Retinal pigment epithelial cell (primary cell): ENCODE measurements at places on chromosomes 6 and 20.

DNA sequence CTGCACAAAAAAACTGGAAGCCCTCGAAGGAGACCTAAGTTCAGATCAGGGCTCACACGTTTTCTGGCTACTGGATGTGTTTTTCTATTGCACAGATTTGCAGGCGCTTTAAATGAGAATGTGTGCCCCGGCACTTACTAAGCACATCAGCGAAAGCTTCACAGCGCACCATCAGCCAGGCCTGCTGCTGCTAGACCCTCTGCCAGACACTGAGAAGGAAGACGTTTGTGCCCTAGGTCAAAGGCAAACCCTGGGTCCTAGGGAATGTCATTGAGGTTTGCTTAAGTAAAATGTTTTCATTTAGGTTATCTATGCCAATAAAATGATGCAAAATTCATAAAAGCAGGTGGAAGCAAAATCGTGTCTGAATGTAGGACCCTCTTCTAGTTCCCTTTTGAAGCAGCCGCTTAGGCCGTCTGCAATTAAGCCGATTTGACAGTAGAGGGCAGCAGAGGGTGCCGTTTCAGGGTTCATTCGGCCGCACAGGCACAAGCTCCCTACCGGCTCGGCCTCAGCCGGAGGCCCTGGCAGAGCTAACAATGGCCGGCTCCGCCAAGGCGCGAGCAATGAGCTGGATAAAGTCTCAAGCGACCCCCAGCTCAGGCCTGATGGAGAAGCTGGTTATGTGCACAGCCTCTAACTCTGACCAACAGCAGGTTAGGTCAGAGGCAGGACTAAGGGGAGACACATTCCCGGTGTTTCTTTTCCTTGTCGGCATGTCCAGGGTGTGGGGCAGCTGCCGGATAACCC, 107.2 kb upstream of the FOXA2 start:
- no peak for DNase-seq

- DNase-seq: no peak
These were observed 17.8 kb downstream of the SS18L1 start for GRCh38 chr20:62161347-62161746.

DNA sequence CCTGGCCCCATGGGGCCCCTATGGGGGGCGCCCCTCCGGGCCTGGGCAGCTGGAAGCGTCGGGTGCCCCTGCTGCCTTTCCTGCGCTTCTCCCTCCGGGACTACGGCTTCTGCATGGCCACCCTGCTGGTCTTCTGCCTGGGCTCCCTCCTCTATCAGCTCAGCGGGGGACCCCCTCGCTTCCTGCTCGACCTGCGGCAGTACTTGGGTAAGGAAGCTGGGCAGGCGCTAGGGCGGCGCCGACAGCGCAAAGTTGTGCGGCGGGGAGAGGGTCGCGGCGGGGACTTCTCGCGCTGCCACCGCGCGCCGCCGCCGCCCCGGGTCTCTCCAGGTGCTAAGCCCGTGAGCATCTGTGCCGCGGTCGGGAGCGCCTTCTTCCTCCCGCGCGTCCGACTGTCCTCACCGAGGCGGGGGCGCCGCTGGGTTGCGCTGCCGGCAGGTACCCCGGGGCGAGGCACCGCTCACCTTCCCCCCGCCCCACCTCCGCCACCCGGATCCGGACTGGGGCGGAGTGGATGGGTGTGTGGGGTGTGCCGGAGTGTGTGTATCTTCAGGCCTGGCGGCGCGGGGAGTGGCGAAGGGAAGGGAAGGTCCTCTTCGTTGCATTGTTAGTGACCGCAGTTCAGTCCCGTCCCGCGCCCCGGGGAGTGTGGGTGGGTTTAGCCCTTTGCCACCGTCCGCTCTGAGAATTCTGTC, 788 bp downstream of the UST start:
- no peak for DNase-seq

GRCh38 chr6:34237316-34237721, 646 bp downstream of the HMGA1 start:
- no peak for DNase-seq

GRCh38 chr6:105692613-105693215, 289.8 kb upstream of the PREP start:
- no peak for DNase-seq

DNA sequence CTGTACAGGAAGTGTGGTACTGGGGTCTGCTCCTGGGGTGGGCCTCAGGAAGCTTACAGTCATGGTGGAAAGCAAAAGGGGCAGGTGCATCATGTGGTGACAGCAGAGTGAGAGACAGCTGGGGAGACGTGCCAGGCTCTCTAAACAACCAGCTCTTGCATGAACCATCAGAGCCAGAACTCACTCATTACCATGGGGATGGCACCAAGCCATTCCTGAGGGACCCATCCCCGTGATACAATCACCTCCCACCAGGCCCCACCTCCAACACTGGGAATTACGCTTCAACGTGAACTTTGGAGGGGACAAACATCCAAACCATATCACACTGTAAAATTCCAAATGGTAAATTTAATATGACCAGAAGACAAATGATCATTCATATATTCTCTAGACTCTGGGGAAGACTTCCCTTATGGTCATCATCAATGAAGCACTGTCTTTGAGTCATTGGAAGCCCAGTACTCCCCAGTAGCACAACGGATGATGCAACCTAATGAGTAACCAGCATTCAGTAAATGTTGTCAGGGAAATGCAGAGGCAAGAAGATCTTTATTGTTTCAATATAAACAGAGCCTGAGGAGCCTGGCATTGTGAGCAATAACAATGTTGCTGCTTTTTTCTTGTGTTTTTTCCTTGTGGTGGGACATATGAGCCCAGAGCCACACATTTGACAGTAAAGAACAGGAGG, 48.2 kb upstream of the RALY start:
- DNase-seq: no peak

DNA sequence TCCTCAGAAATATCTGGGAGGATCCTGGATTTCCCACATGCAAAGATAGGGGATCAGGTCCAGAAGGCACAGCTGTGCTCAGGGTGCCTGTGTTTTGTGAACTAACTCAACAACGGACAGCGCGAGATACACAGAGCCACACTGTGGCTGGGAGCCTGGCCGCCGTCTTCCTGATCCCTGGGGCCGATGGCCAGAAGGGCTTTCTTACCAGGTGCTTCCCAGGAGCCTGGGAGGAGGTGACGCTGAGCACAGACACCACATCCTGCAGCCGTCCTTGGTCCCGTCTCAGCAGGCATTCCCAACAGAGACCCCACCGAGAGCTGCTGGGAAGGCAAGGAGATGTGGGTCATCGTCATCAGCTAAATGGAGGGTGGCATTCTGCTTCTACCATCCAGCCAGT, 144.6 kb upstream of the AFDN start:
- DNase-seq: no peak

GRCh38 chr20:61733891-61734732, 331.6 kb downstream of the TAF4 start:
- DNase-seq: no peak

DNA sequence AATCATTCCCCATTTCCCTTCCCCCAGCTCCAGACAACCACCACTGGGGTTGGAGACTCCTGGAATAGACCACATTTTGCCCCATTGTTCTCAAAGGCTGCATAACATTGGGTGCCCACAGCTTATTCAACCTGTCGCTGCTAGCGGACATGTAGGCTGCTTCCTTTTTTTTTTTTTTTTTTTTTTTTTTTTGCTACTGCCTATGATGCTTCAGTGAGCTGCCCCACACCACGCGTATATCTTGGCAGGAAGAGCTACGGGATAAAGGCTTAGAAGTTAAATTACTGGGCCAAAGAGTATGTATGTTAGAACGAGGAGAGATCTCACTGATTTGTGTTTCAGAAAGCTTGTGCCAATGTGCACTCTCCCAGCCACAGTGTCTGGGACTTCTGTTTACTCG, 7.0 kb downstream of the LBP start:
- DNase-seq: no peak

DNA sequence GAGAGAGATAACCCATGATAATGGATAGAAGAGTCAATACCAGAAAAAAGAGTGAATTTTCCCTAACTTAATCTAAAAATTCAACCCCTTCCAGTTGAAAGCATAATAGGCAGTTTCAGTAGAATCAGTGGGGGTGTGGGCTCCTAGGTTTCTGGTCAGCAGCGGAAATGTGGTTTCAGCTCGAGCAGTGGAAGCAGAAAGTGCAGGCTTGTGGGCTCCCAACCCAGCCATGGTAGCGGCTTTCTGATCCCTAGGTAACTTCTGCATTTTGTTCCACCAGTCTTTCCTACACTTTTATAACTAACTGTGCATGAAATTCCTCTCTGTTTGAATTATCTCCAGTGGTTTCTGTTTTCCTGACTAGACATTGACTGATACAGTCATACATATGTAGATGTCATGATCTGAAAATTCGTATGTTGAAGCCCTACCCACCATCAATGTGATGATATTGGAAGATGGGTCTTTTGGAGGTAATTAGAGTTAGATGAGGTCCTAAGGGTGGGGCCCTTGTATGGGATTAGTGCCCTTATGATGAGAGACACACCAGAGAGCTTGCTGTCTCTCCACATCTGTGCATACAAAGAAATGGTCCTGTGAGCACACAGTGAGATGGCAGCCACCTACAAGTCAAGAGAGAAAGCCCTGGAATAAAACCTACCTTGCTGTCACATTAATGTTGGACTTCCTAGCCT, 6.5 kb upstream of the DDO start:
- DNase-seq: no peak

DNA sequence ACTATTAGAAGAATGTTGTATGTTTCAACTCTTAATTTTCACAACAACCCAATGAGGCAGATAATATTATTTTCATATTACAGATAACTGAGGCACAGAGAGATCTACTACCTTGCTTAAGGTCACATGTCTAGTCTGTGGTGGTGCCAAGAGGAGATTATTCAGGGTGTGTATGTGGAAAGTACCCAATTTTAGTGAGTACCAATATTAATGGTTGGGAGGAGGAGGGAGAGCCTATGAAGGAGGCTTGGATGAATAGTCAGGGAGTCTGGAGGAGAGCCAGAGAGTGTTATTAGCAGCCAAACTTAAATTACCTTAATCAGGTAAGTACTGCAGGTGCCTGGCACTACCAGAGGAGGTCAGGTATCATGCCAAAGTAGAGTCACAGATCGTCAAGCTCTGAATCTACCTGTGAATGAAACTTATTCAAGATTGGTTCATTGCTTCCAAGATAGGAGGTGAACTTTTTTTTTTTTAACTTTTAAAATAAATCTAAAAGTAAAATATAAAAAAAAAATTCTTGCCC, 10.9 kb upstream of the CALHM6 start:
- no peak for DNase-seq

DNA sequence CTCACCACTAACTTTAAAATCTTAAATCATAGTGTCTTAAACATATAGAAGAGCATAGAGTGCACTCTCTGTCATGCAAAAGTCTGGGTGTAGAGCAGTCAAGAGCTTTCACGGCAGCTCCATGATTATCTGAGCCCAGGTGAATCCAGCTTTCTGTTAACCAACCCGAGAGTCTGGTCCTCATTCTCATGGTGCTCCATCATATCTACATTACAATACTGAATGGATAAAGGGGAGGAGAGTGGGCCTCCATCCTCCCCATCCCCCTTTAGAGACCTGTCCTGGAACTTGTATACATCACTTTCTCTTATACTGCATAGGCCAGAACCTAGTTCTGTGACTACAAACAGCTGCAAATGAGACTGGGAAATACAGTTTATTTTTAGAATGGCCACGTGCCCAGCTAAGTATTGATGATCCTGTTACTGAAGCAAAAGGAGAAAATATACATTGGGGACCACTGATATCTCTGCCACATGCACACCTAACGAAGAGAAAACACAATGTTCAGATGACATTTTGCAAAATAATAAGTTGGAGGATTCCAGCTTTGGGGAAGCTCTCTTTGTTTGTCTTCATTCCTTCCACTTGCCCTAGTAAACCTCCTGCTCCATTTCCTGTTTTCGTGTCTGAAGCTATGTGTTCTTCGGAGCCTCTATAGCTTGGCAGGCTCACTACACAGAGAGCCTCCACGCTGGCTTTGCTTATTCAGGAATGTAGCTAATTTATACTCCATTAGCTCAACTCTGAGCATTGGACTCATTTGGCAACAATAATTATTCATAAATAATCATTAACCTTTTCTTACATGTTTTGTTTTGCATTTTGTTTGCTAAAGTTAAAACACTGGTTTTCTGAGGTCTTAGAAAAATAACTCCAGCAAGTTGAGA, 110.1 kb downstream of the IYD start:
- DNase-seq: no peak

GRCh38 chr20:47343007-47343472, 13.5 kb downstream of the ZMYND8 start:
- no peak for DNase-seq

GRCh38 chr20:8265588-8265987, 133.5 kb downstream of the PLCB1 start:
- DNase-seq: no peak

GRCh38 chr6:37496951-37497885, 2.5 kb downstream of the CCDC167 start:
- no peak for DNase-seq

DNA sequence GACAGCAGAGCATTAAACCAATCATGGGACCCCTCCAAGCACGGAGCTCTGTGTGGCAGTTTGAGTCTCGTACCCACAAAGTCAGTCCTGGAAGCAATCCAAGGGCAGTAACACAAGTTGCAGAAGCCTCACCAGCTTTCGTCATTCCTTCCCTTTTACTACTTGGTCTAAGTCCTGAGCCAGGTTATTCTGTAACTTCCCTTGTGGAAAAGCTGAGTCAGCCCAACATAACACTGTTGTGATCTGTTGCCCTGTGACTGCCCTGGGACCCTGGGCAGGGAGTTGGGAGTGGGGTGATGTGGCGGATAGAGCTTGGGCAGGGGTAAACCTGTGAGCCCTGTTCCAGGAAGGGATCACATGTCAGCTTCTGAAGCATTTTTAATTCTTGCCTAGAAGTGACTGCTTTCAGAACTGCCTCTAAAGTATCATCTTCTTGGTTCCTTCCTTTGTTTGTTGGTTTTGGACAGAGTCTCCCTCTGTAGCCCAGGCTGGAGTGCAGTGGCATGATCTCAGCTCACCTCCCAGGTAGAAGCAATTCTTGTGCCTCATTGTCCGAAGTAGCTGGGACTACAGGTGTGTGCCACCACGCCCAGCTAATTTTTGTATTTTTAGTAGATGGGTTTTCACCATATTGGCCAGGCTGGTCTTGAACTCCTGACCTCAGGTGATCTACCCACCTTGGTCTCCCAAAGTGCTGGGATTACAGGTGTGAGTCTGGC, 183.7 kb upstream of the JAG1 start:
- peak; percentile 83 for DNase-seq

GRCh38 chr6:89542081-89542857, 96.3 kb downstream of the LYRM2 start:
- DNase-seq: no peak

- no peak for DNase-seq
These were observed 233.0 kb downstream of the GMPR start for GRCh38 chr6:16471222-16471909.

GRCh38 chr6:51266604-51267003, 447.9 kb downstream of the TFAP2B start:
- DNase-seq: no peak

DNA sequence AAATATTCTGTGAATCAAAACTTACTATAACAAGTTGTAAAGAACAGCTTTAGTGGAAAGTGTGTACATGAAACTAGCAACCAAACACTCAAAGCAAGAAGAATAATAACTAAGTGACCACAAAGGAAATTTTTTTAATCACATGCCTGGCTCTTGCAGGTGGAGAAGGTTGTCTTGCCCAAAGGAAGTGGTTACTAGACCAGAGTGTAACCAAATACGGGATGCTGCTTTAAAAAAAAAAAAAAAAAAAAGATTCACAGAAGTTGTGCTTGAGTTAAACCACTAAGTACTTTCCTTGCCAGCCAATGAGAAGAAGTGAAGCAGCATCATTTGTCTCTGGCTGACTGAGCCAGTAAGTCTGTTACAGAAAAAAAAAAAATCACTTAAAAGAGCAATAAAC, 19.1 kb upstream of the HLA-DQB1 start:
- no peak for DNase-seq

GRCh38 chr6:118165500-118165899, 258.4 kb downstream of the SLC35F1 start:
- no peak for DNase-seq

- DNase-seq: no peak
These were observed 2.0 kb downstream of the MYB start for GRCh38 chr6:135183002-135183531.
